ENCODE measurements at places on chromosomes 16 and 17.
A peak's percentile ranks its signal among the peaks of the same experiment; 100 is the strongest.

DNA sequence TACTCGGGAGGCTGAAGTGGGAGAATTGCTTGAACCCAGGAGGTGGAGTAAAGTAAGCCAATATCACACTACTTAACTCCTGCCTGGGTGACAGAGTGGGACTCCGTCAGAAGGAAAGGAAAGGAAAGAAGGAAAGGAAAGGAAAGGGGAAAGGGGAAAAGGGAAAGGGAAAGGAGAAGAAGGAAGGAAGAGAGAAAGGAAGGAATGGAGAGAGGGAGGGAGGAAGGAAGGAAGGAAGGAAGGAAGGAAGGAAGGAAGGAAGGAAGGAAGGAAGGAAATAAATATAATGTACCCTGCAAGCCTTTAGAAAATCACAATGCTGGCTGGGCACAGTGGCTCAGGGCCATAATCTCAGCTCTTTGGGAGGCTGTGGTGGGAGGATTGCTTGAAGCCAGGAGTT is 27.3 kb downstream of the SLC5A11 start:
- peak; percentile 30 for DNase-seq

DNA sequence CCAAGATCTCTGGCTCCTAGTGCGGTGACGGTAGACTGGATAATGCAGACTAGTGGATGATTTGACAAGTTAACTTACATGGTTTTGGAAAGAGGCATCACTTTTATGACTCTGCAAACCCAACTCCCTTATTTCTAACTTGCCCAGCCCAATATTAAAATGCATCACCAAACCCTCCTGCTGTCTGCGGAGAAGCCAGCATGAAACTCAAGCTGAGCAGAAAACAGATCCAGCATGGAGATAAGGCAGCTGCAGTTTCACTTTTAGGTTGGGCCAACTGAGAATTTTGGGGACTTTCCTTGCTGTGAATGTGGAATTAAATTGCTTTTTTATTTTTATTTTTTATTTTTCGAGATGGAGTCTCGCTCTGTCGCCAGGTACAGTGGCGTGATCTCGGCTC is 27.8 kb downstream of the CDH1 start:
- peak; percentile 66 for DNase-seq

- no peak for DNase-seq
These were observed 2.2 kb upstream of the KRT19 start for GRCh38 chr17:41530062-41531048.

- DNase-seq = no peak
These were observed 14.7 kb downstream of the C16orf96 start for GRCh38 chr16:4570688-4571321.

DNA sequence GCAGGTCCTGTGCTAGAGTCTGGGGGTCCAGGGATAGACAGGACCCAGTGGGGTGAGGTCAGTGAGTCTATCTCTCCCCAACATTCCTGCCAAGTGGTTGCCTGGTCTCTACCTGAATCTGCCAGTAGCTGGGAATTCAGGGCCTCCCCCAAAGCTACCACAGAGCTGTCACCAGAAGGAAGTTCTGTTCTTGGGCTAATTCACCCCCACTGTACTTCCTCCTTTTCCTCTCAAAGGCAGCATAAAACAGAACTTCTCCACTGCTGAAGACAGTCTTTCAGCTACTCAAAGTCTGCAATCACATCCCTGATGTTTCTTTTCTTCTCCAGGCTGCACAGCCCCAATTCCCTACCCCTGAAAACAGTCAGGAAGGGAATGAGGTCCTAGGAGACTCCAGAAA is 8.7 kb downstream of the CAMTA2 start:
- DNase-seq = no peak

DNA sequence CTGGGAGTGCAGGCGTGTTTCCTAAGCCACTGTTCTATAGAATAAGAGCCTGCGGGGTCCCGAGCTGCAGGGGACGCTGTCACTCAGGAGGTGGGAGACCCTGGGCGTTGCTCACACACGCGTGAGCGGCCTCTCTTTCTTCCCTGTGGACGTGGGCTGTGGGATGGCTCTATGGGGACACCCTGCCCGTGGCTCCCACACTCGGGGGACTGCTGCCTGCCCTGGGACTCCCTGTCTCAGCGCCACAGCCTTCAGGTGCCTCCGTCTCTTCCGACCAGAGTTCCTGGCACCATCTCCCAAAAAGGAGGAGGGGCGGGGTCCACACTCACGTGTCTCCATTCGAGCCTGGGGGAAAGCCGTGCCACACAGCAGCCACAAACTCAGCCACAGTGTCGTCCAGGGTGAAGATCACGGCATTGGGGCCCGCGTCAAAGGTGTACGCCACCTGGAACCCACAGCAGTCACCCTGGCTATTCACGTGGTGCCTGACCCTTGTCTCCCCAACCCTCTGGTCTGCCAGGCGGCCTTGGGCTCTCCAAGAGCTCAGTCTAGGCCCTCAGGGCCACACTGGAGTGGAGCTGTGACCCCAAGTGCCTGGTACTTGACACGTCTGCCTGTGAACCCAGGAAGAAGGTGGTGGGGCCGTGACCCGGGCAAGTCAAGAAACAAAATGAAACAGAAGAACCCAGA is 3.7 kb upstream of the CYBA start:
- no peak for DNase-seq

DNA sequence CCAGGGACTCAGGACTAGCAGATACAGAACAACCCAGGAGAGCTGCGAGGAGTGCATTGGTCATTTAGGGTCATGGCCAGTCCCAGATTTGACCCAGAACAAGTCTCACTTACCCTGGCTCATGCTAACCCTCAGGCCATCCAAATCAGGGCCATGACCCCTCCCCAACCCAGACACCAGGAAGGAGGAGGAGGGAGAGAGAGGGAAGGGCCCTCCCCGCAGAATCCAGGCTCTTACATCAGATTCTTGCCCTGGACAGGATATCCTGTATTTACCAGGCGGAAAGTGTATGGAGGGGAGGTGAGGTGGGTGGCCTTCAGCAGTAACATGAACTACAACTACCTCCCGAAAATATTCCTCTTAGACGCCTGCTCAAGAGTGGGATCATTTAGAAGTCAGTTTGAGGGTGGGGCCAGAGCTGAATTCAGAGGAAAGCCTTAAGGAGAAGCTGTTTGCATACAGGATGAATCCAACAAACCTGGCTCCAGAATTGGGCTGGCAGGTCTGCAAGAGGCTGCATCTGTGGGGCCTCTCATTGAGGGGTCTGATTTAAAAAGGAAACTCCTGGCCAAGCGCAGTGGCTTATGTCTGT is 2.1 kb downstream of the VAT1 start:
- DNase-seq = no peak

DNA sequence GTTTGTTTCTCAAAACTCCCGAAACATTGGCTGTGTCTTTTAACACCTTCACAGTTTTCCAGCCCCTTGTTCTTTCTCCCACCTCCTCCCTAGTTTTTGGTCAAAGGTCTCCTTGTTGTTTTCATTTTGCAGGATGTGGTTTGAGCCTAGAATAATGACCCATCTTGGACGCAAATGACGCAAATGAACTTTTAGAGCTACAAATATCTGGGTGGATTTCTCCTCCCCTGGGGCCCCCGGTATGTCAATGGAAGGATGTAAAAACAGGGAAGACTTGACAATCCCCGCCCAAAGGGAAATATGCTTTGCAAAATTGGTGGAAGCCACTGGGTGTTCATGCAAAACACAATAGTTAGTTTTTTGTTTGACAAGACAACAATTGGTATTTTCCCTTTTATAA is 236.0 kb upstream of the IRX3 start:
- DNase-seq = no peak

GRCh38 chr16:83913245-83913633 is 14.3 kb downstream of the MLYCD start:
- no peak for DNase-seq

- peak; percentile 45 for DNase-seq
These were observed 165.2 kb upstream of the CHMP6 start for GRCh38 chr17:80826346-80826954.

DNA sequence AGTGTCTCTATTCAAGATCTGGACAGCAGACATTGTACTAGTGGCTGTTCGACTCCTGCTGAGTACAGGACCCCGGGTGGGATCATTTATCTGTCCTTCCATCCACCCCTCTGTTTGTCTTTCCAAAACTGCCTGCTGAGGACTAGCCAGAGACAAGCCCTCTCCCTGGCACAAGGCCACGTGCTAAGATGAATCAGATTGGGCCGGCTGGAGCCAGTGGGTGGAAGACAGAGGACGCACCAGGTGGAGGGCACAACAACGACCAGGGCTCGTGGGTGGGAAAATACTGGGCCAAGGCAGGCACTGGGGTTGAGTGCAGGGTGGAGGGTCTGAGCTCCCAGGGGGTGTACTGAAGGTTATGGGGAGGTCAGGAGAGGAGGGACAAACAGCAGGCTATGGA is 1.4 kb upstream of the CA7 start:
- DNase-seq = peak; percentile 31

- DNase-seq = no peak
These were observed 283.5 kb downstream of the C16orf95 start for GRCh38 chr16:87033541-87034300.

DNA sequence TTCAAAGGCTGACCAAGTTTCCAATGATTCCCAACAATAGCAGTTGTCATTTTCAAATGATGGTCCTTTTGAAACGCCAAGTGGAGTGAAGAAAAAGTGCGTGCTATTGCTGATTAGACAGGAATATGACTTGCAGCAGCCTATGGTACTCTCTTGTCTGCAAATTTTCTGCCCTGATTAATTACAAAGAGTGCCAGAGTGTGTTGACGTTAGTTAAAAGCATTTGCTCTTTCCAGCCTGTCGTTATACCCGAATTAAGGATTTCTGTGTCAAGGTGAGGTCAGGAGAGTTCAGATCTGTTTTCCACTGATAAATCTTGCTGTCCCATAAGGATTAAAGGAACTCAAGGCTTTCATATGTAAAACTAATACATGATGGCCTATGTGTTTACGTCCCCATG is 75.0 kb upstream of the ADAMTS18 start:
- DNase-seq = no peak

DNA sequence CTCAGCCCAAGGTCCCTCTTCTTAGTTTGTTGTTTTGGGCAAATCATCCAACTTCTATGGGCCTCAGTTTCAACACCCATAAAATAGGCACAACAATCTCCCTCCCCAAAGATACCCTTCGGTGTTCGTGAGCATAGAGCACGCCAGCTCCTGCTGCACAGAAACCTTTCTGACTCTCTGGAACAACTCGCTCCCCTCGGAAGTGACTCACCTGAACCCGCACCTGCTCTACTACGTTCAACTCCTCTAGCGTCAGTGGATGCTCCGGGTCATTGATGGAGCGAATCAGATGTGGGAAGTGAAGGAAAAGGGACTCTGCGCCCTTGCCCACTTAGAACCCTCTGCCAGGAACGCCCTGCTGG is 445 bp downstream of the CIAO2B start:
- DNase-seq = no peak

- DNase-seq = peak; percentile 13
These were observed 22.6 kb downstream of the PITPNC1 start for GRCh38 chr17:67399676-67400075.

GRCh38 chr16:63373744-63374143 is 1337.5 kb upstream of the CDH8 start:
- DNase-seq = no peak

GRCh38 chr16:67533024-67533560 is 4.5 kb downstream of the RIPOR1 start:
- DNase-seq = no peak

GRCh38 chr17:59372138-59372751 is 40.8 kb downstream of the YPEL2 start:
- peak; percentile 36 for DNase-seq

- peak; percentile 82 for DNase-seq
These were observed 70.8 kb downstream of the EMP2 start for GRCh38 chr16:10509534-10510025.

DNA sequence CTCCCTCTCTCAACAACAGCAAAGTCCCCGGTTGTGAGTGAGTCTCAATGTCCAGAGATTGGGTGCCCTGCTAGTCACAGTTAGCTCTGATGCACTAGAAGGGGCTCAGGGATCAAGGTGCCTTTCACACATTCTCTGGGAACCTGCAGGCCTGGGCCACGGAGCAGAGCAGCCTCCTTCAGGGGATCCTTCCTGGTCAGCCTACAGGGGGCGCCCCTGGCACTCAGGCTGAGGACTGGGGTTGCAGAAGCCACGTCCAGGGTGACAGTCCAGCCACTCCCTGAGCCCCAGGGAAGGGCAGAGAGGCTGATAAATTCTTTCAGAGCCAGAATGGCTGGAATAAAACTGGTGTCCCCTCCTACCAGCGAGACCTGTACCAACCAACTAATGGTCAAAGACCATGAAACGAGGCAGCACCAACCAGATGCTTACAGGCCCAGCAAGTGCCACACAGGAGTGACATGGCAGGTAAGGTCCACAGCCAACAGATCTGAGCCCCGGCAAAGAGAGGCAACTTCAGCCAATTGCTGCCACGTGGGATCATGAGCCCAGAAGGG is 43.5 kb downstream of the ST3GAL2 start:
- peak; percentile 85 for DNase-seq

DNA sequence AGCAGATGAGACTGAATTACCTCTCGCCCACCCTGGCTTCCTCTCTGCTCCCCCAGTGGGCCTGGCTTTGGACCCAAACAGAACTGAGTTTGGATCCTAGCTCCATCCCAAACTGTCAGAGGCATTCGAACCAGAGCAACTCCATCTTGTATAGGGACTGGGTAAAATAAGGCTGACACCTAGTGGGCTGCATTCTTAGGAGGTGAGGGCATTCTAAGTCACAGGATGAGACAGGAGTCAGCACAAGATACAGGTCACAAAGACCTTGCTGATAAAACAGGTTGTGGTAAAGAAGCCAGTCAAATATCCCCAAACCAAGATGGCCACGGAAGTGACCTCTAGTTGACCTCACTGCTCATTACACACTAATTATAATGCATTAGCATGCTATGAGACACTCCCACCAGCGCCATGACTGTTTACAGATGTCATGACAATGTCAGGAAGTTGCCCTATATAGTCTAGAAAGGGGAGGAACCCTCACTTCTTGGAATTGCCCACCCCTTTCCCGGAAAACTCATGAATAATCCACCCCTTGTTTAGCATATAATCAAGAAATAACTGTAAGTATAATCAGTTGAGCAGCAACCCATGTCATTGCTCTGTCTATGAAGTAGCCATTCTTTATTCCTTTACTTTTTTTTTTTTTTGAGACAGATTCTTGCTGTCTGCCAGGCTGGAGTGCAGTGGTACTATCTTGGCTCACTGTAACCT is 44.4 kb downstream of the LYRM1 start:
- peak; percentile 65 for DNase-seq

- no peak for DNase-seq
These were observed 495.9 kb upstream of the RBFOX1 start for GRCh38 chr16:6836766-6837165.

- DNase-seq = no peak
These were observed 36.4 kb downstream of the KLHDC4 start for GRCh38 chr16:87729266-87729954.

- DNase-seq = no peak
These were observed 188.4 kb upstream of the MAF start for GRCh38 chr16:79788949-79789348.

GRCh38 chr16:12096828-12097522 is 120.4 kb downstream of the SNX29 start:
- DNase-seq = peak; percentile 47

DNA sequence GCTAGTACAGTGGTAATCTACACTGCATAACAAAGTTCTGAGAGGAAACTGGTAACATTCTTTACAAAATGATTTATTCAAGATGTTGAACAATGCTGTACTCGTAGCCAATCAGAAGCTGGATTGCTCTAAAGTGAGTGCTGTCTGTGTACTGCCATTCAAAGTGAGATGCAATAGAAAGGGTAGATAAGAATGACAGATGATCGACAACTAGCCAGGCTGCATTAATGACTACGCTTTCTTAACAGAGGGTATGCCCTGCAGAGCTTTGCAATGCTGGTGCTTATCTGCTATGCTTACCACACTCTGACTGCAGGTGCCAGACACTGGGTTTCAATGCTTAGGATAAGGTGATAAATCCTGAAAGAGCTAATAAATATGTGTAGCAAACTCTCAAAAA is 46.1 kb upstream of the SLC25A19 start:
- no peak for DNase-seq

GRCh38 chr16:52254746-52255145 is 292.2 kb downstream of the TOX3 start:
- no peak for DNase-seq

Data from activated effector memory CD4-positive, alpha-beta T cell treated with anti-CD3 and anti-CD28 coated beads, Interleukin-2, amount 50 U/mL, for 16 hours (primary cell).